Lower lobe of right lung (tissue), 2 donors: ENCODE measurements at places on chromosomes 12 and 14. TPM values are rescaled to one million over a fixed set of nuclear protein-coding genes. Genes with fewer than 3 reads are reported as not detected.

LRTM2 gene
- total RNA-seq = not detected

LAG3 gene
- total RNA-seq = 2.1 TPM

NEUROD4 gene
- total RNA-seq = not detected

A2ML1 gene
- total RNA-seq = not detected

SIX4 gene
- total RNA-seq = 2.9 TPM

CCNT1 gene
- total RNA-seq = 34.1 TPM

IL22 gene
- not detected for total RNA-seq

DNA sequence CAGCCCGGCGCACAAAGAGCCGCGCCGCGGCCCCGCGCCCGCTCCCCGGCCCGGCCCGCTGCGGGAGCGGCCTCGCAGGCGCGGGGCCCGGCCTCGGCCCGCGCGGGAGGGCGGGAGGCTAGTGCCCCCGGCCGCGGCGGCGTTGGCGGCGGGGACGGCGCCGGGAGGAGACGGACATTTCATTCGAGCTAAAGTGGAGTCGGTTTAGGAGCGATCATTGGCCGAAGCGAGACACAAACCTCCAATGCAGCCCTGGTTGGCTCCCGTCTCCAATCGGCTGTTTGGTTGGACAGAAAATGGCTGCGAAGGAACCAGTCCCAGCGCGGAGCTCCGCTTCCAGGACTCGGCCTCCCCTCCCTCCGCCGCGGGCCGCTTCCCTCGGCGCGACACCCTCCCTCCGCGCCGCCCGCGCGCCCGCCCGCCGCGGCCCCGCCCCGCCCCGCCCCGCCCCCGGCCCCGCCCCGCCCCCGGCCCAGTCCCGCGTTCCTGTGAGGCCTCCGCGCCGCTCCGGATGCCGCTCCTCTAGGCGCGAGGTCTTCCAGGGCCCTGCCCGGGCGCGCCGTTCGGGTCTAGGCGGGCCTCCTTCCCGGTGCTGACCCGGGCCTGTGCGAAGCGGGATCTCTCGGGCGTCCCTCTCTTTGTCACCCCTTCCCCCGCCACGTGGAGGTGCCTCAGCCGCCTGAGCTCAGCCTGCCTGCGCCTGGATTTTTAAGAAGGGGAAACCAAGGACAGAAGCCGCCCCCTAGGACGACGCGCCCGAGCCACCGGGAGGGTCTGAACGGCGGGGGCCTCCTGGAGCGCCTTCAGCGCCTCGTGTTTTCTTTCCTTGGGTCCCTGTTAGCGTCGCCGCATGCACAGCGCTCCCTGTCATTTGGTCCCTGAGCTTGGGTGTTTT is at the start of gene NFYB:
TSS of gene NFYB (minus strand) at position 309 of the 895 bp plus-strand sequence. CDS start 2,757 bp downstream, outside the sequence.
- peaks cover 12% of the 10 kb centered on the region for H3K36me3 ChIP-seq
- peak within 1 kb of the TSS; percentile 91 for H3K27ac ChIP-seq
- H3K27me3 ChIP-seq = no peaks in the 10 kb centered on the region

DNA sequence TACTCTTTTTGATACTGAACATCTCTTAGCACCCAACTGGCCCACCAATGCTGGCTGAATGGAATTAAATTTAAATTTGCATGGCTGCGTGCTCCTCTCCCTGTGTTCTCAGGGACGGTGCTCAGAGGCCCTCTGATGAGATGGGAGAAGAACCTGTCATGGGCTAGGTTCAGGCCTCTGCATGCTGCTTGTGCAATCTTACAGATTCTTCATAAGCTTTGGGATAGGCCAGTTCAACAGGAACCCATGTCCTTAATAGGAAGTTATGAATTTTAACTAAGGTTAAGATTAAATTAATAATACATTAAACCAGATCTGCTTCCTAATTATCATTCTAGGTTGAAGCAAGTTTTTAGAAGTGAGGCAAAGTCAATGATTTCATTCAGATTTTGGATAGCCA is 119.7 kb upstream of the LRIG3 start:
- peaks cover 7% of the 10 kb centered on the region for H3K4me1 ChIP-seq
- no peak for DNase-seq
- no peak overlapping the region for H3K27ac ChIP-seq
- H3K36me3 ChIP-seq = no peaks in the 10 kb centered on the region
- no peak overlapping the region for H3K4me3 ChIP-seq

GRCh38 chr14:59302313-59302712 is 113.8 kb downstream of the DAAM1 start:
- no peaks in the 10 kb centered on the region for H3K36me3 ChIP-seq
- no peaks in the 10 kb centered on the region for H3K27me3 ChIP-seq
- H3K27ac ChIP-seq = no peak overlapping the region
- DNase-seq = no peak
- H3K4me3 ChIP-seq = no peak overlapping the region

DNA sequence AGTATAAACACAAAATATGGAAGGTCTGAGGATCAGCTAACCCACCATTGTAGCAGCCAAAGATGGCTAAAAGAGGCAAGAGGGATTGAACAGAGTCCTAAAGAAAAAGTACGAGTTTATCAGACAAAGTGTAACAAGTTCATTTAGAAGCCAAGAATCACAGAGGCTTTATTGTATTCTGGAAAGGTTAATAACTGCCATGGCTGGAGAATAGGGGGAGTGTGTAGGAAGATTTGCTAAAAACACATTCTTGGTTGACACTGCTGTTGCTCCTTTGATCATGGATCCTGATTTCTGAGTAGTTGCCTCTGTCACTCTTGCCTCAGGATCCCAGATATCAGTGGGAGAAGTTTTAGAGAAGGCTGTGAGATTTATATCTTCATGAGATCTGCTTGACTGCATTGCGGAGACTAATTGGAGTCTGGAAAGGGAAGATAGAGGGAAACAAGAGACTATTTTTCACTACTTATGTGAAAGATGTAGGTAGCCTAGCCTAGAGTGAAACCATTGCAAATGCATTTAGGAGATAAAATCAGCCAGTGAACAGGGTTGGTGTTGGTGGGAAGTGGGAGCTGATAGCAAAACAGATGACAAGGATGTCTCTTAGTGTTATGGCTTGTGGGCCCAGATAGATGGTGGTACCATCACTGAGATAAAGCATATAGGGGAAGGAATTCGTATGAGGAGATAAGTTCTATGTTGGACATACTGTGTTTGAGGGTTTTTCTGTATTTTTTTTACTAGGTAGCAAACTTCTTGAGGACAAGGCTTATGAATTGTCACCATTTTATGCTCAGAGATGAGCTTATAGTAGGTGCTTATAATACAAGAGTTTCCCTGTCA is 402.9 kb upstream of the PDE3A start:
- H3K27me3 ChIP-seq = no peaks in the 10 kb centered on the region
- no peak overlapping the region for H3K4me3 ChIP-seq
- H3K27ac ChIP-seq = no peak overlapping the region
- DNase-seq = no peak
- H3K4me1 ChIP-seq = no peaks in the 10 kb centered on the region

GRCh38 chr12:104201238-104202001 is 14.2 kb upstream of the TXNRD1 start:
- no peaks in the 10 kb centered on the region for H3K36me3 ChIP-seq
- H3K27ac ChIP-seq = no peak overlapping the region
- H3K4me3 ChIP-seq = no peak overlapping the region
- H3K27me3 ChIP-seq = no peaks in the 10 kb centered on the region

DNA sequence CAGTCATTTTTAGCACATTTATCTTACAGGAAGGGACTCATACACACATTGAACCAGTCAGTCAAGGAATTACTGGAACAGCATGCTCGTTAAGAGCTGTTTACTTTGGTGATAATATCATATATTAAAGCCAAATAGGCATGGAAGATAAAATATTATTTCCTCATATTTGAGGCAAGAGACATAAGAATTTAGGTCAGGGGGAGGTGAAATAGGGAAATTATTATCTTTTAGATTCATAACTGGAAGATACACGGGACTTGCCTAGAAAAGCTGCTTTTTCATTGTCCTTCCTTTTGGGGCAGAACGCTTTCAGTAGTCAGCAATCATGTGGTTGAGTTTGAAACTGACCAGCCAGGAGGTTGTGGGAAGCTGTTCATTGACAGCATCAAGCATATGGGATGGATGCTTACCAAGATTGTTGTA is 72.5 kb downstream of the NTN4 start:
- no peaks in the 10 kb centered on the region for H3K4me1 ChIP-seq
- no peak overlapping the region for H3K27ac ChIP-seq
- no peaks in the 10 kb centered on the region for H3K36me3 ChIP-seq
- H3K4me3 ChIP-seq = no peak overlapping the region
- no peak for DNase-seq
- H3K27me3 ChIP-seq = no peaks in the 10 kb centered on the region

GRCh38 chr12:28027328-28027727 is 54.8 kb upstream of the PTHLH start:
- H3K27ac ChIP-seq = no peak overlapping the region
- H3K27me3 ChIP-seq = no peaks in the 10 kb centered on the region
- no peaks in the 10 kb centered on the region for H3K36me3 ChIP-seq
- no peak overlapping the region for H3K4me3 ChIP-seq
- no peak for DNase-seq
- no peaks in the 10 kb centered on the region for H3K4me1 ChIP-seq

GRCh38 chr12:80567401-80567800 is 123.4 kb downstream of the PTPRQ start:
- no peaks in the 10 kb centered on the region for H3K27me3 ChIP-seq
- no peak overlapping the region for H3K27ac ChIP-seq
- H3K36me3 ChIP-seq = no peaks in the 10 kb centered on the region
- no peaks in the 10 kb centered on the region for H3K4me1 ChIP-seq

GRCh38 chr14:43795600-43796228 is 711.4 kb downstream of the FSCB start:
- no peak overlapping the region for H3K4me3 ChIP-seq
- H3K27ac ChIP-seq = no peak overlapping the region
- DNase-seq = no peak
- no peaks in the 10 kb centered on the region for H3K36me3 ChIP-seq
- H3K4me1 ChIP-seq = no peaks in the 10 kb centered on the region

DNA sequence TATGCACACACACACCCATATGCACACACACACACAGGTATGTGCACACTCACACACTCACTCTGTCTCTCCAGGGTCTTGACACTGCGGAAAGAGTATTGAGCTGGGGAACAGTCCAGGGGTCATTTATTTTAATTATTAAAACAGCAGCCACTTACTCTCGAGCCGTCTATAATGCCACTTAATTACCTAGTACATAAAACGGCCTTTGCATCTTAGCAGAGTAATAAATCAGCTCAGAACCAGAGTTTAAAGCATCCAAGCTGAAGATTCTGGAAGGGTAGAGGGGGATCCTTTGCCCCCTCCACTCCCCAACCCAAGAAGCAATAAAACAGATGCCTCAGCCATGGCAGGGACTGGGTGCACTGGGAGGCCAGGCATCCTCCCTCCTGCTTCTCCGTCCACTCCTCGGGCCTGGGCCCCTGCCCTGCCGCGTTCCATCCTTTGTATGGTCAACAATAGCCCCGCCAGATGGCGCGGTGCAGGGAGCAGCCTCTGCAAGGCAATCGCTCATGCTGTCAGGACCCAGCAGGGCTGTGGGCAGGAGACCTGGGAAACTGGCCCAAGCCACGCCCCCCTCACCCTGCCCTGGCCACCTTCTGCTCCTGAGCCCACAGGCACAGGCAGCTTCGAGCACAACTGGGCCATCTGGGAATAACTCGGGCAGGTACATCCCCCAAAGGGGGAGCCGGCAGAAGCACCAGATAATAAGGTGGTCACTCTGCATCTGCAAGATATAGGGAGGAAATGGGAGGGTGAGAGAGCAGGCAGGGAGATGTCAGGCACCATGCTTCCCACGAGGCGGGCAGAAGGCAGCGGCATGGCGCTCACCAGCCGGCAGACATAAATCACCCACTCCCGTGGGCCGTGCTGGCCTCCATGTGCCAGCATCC is 40.9 kb downstream of the CCDC85C start:
- DNase-seq = peak; percentile 91
- H3K27me3 ChIP-seq = no peaks in the 10 kb centered on the region
- H3K36me3 ChIP-seq = no peaks in the 10 kb centered on the region
- H3K4me3 ChIP-seq = no peak overlapping the region
- H3K4me1 ChIP-seq = peaks cover 40% of the 10 kb centered on the region
- no peak overlapping the region for H3K27ac ChIP-seq

- H3K36me3 ChIP-seq = peaks cover 29% of the 10 kb centered on the region
- peak; percentile 55 for DNase-seq
- peak overlapping the region; percentile 79 for H3K27ac ChIP-seq
- peaks cover 20% of the 10 kb centered on the region for H3K4me1 ChIP-seq
- no peaks in the 10 kb centered on the region for H3K27me3 ChIP-seq
These were observed 701 bp downstream of the SPRING1 start for GRCh38 chr12:116736962-116737773.
